ENCODE measurements at places on chromosomes 6 and 20.

GRCh38 chr6:168600381-168600780 lies 159.4 kb downstream of the SMOC2 start:
- DNase-seq: no peak

DNA sequence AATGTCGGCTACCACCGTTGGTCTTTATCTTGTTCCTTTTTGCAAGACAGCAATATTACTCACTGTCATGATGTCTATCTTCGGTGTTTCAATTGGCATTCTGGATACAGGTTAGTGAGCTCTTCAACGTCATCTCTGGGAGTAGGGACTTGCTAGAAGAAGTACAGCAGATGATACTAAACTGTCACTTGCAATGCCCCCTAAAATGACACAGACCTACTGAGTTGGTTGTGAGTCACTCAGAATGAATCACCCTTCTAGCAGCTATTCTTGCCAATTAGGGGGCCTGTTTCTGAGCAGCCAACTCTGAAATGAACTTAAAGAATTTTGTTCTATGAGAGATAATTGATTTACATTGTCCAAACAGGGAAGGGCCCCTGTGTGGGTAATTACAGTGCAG lies 176.5 kb downstream of the SLC16A10 start:
- DNase-seq: peak; percentile 32

DNA sequence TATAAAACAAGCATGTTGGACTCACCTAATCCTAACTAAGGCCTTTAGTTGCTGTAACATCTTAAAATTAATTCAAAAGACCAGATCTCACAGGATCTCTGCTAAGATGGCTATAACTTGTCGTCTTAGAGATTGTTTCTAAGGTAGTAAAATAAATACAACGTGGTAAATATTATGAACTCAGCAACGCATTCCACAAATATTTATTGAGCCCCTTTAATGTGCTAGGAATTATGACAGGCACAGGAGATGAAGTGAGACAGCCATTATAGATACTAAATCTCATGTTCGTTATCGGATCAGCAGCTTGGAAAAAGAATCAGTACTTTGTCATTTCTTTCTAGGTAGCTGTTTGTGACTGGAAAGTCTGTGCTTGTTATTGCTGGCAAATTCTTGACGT lies 20.9 kb upstream of the MCM3 start:
- DNase-seq: no peak

DNA sequence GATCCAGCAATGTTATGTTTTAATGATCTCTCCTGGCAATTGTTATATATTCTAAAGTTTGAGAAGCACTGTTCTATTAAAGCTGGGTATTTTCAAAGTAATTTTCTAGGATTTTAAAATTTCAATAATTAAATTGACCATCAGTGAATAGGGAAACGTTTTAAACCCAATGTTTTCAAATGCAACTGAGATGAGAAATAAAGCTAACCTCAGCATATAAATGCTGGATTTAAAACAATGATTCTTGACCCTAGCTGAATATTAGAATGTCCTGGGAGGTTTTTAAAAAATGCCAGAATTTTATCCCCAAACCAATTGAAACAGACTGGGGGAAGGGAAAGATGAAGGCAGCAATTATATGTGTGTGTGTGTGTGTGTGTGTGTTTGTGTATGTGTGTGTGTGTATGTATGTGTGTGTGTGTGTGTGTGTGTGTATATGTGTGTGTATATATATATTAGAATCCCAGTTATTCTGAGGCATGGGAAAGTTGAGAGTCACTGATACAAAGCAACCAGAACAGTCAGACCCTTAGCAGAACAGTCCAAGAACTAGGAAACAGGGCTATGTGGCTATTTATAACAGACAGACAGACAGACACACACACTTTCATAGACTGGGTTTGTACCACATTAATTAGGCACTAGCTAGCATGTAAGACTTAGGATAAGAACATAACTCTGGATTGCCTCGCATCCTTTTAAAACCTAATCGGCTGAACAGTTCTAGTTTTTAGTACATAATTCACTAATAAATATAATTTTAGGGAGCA lies 107.8 kb downstream of the MAN1A1 start:
- DNase-seq: no peak

GRCh38 chr6:228881-229651 lies 63.2 kb upstream of the DUSP22 start:
- DNase-seq: no peak

- DNase-seq: no peak
These were observed 84.9 kb upstream of the MLN start for GRCh38 chr6:33888664-33889200.

- no peak for DNase-seq
These were observed 65.9 kb upstream of the DDR1 start for GRCh38 chr6:30818391-30818841.

DNA sequence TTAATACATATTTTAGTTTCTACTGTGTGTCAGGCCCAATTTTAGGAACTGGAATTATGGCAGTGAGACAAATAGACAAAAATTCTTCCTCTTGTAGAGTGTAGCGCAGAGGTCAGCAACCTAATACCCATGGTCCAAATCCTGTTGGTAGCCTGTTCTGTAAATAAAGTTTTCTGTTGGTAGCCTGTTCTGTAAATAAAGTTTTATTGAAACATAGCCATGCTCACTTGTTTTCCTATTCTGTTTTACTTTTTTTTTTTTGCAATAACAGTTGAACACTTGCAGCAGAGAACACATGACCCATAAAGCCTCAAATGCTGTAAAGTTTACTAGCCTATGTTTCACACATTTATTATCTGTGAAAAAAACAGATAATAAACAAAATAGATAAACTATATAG lies 87.9 kb downstream of the SCAF8 start:
- DNase-seq: no peak

- no peak for DNase-seq
These were observed 188.6 kb downstream of the DTNBP1 start for GRCh38 chr6:15474196-15474595.

- no peak for DNase-seq
These were observed 145.8 kb downstream of the PACRG start for GRCh38 chr6:162873537-162873936.

GRCh38 chr6:83594941-83595340 lies 82.6 kb downstream of the PRSS35 start:
- DNase-seq: no peak

- no peak for DNase-seq
These were observed 8.8 kb downstream of the PPIL1 start for GRCh38 chr6:36865835-36866234.

DNA sequence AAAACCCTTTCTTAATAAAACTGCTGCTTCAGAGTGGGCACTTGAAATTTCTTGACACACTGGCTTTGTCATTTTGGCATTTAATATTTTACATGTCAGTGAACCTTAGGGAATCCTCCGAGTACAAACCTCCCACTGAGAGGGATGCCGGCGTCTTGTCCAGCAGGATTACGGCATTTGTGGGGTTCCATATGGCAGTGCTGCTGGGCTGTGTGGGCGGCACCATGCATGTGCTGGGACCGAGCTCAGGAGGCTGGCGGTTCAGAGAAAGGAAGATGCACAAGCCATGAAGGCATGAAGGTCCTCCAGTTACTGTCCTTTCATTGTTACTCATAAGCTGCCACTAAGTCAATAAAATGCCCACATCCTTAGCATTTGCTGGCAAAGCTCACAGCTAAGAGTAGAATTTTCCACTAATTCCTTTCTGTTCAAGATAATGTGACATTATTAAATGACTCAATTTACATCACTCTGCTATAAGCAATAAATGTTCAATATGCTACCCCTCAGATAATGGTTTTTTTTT lies 61.4 kb downstream of the LY86 start:
- DNase-seq: peak; percentile 62

DNA sequence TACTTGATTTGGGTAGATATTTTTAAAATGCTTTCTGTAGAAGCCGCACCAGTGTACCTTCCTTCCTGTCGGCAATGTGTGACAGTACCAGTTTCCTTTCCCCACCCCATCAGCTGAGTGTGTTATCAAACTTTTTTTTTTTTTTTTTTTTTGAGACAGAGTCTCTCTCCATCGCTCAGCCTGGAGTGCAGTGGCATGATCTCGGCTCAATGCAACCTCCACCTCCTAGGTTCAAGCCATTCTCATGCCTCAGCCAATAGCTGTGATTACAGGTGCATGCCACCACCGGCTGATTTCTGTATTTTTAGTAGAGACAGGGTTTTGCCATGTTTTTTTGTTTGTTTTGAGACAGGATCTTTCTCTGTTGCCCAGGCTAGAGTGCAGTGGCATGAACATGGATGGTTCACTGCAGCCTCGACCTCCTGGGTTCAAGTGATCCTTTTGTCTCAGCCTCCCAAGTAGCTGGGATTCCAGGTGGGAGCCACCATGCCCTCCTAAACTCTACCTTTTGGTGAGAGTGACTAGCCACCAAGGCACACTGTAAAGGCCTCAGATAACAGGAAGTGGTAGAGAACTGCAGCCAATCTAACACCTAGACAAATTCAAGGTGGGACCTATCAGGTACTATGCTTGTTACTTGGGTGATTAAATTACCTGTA lies 26.5 kb upstream of the ZBTB22 start:
- peak; percentile 63 for DNase-seq

GRCh38 chr6:157791450-157791849 lies 31.6 kb upstream of the SNX9 start:
- no peak for DNase-seq

DNA sequence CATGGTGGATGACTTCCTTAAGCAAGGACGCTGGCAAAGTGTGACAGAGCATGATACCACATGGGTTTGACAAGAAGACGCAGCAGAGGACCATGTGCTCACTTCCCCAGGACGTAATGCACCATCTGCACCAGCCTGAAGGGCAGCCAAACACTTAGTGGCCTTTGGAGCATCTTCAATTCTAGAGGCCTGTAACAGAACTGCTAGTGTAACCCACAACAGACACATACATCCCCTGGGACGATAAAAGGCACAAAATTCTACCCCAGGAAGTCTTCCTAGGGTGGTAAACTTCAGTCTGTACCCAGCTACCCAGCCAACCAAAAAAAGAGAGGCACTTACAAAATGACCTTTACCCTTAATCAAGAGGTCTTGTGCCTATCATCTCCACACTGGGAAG lies 9.2 kb upstream of the CPNE1 start:
- DNase-seq: no peak
